Upper lobe of left lung (tissue), 6 donors: ENCODE measurements at places on chromosomes 1 and 21. TPM values are rescaled to one million over a fixed set of nuclear protein-coding genes. Genes with fewer than 3 reads are reported as not detected.

RAB7B gene
- total RNA-seq = 27.5 TPM

SPATA46 gene
- total RNA-seq = not detected

TRIM67 gene
- not detected for total RNA-seq

PTPN14 gene
- 20.7 TPM for total RNA-seq

SH2D2A gene
- total RNA-seq = 8.4 TPM

AUNIP gene
- not detected for total RNA-seq

FAM78B gene
- 0.80 TPM for total RNA-seq

- no peaks in the 10 kb centered on the region for H3K27me3 ChIP-seq
- H3K4me3 ChIP-seq = no peak overlapping the region
- DNase-seq = no peak
- no peaks in the 10 kb centered on the region for H3K4me1 ChIP-seq
- H3K27ac ChIP-seq = no peak overlapping the region
Observed at GRCh38 chr1:224292419-224292818, 37.6 kb downstream of the NVL start.

- no peak overlapping the region for H3K27ac ChIP-seq
- no peak overlapping the region for H3K4me3 ChIP-seq
- no peaks in the 10 kb centered on the region for H3K36me3 ChIP-seq
- no peaks in the 10 kb centered on the region for H3K27me3 ChIP-seq
Observed at GRCh38 chr1:212959266-212960220, 9.2 kb downstream of the VASH2 start.

- no peaks in the 10 kb centered on the region for H3K4me1 ChIP-seq
- DNase-seq = no peak
- H3K4me3 ChIP-seq = no peak overlapping the region
- no peaks in the 10 kb centered on the region for H3K36me3 ChIP-seq
- H3K27ac ChIP-seq = peak overlapping the region; percentile 58
Observed at GRCh38 chr21:41641821-41642701, 124.8 kb downstream of the RIPK4 start.

- H3K4me1 ChIP-seq = peaks cover 21% of the 10 kb centered on the region
- H3K27me3 ChIP-seq = peaks cover 4% of the 10 kb centered on the region
- peaks cover 9% of the 10 kb centered on the region for H3K36me3 ChIP-seq
- no peak for DNase-seq
Observed at GRCh38 chr1:6465461-6466005, 440 bp downstream of the TNFRSF25 start.

DNA sequence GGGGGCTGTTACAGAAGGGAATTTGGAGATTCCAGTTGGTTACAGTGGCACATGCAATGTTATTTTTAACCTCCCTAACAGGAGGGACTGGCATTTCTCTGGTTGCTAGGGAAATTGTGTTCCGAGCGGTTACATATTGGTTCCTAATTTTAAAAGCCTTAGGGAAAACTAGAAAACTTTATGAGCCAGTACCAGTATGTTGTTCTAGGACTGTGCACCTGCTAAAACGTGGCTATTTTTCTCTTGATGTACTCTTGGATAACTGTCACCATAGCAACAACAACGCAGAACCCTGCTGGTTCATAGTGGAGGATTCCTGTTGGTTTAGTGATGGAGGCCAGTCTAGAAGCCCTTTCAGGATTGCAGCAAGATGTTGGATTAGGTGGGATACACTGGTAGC is 68.9 kb upstream of the PGBD5 start:
- no peak overlapping the region for H3K27ac ChIP-seq
- H3K27me3 ChIP-seq = no peaks in the 10 kb centered on the region
- H3K4me3 ChIP-seq = no peak overlapping the region
- DNase-seq = no peak
- H3K4me1 ChIP-seq = no peaks in the 10 kb centered on the region

- peaks cover 4% of the 10 kb centered on the region for H3K27me3 ChIP-seq
- H3K4me1 ChIP-seq = peaks cover 19% of the 10 kb centered on the region
- no peak overlapping the region for H3K4me3 ChIP-seq
- no peaks in the 10 kb centered on the region for H3K36me3 ChIP-seq
Observed at GRCh38 chr1:107138166-107138565, 2.7 kb upstream of the NTNG1 start.

GRCh38 chr21:17119466-17120297 is 393.2 kb upstream of the CXADR start:
- no peak overlapping the region for H3K27ac ChIP-seq
- H3K4me3 ChIP-seq = no peak overlapping the region
- no peaks in the 10 kb centered on the region for H3K36me3 ChIP-seq

- no peak overlapping the region for H3K27ac ChIP-seq
- H3K27me3 ChIP-seq = no peaks in the 10 kb centered on the region
- H3K4me3 ChIP-seq = no peak overlapping the region
- peaks cover 11% of the 10 kb centered on the region for H3K36me3 ChIP-seq
Observed at GRCh38 chr1:155389826-155390225, 69.1 kb downstream of the RUSC1 start.

DNA sequence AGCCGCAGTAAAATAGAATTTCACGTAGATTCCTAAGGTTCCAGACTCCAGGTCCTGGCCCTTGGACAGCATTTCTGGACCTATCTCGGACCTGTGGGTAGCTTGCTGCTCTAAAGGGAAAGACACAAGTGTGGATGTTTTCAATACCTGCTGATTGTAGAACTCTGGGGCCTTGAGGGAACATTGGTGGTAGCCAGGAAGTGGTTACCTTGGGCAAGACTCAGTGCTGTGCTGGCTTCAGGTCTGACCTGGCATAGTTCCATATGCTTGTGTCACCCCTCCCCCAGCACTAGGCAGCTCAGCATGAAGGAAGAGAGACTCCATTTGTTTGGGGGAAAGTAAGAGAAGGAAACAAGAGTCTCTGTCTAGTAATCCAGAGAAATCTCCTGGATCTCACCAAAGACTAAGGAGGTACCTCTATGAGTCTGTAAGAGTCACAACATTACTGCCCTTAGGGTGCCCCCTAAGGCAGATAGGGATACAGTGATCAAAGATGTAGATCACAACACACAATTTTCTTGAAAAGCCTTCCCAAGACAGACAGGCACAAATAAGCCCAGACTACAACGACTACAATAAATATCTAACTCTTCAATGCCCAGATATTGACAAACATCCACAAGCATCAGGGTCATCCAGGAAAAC is 398.8 kb downstream of the TGFB2 start:
- no peaks in the 10 kb centered on the region for H3K36me3 ChIP-seq
- no peak overlapping the region for H3K4me3 ChIP-seq
- no peak overlapping the region for H3K27ac ChIP-seq
- DNase-seq = no peak

GRCh38 chr1:248818505-248819374 is 7.0 kb downstream of the SH3BP5L start:
- no peaks in the 10 kb centered on the region for H3K27me3 ChIP-seq
- peaks cover 58% of the 10 kb centered on the region for H3K36me3 ChIP-seq
- H3K4me3 ChIP-seq = no peak overlapping the region
- no peak for DNase-seq
- H3K4me1 ChIP-seq = peaks cover 55% of the 10 kb centered on the region

GRCh38 chr1:112937070-112937469 is 18.9 kb downstream of the SLC16A1 start:
- H3K4me3 ChIP-seq = no peak overlapping the region
- H3K36me3 ChIP-seq = no peaks in the 10 kb centered on the region
- no peaks in the 10 kb centered on the region for H3K27me3 ChIP-seq
- no peak overlapping the region for H3K27ac ChIP-seq

GRCh38 chr1:172002725-172003345 is 161.5 kb downstream of the DNM3 start:
- H3K4me1 ChIP-seq = peaks cover 5% of the 10 kb centered on the region
- no peak overlapping the region for H3K27ac ChIP-seq
- DNase-seq = no peak
- no peak overlapping the region for H3K4me3 ChIP-seq
- no peaks in the 10 kb centered on the region for H3K36me3 ChIP-seq
- H3K27me3 ChIP-seq = no peaks in the 10 kb centered on the region

GRCh38 chr1:7462617-7463016 is 308.5 kb upstream of the VAMP3 start:
- H3K4me3 ChIP-seq = no peak overlapping the region
- H3K27ac ChIP-seq = no peak overlapping the region
- H3K36me3 ChIP-seq = no peaks in the 10 kb centered on the region
- no peaks in the 10 kb centered on the region for H3K27me3 ChIP-seq
- no peaks in the 10 kb centered on the region for H3K4me1 ChIP-seq
- peak; percentile 37 for DNase-seq

GRCh38 chr1:240091614-240092300 is at the start of gene FMN2:
Gene FMN2 (plus strand): TSS chr1:240091883. CDS start chr1:240092110, 227 bp downstream.
- peaks cover 24% of the 10 kb centered on the region for H3K27me3 ChIP-seq
- H3K27ac ChIP-seq = no peak within 1 kb of the TSS
- H3K4me1 ChIP-seq = peaks cover 17% of the 10 kb centered on the region
- H3K4me3 ChIP-seq = peak within 1 kb of the TSS; percentile 39
- peak; percentile 85 for DNase-seq
- H3K36me3 ChIP-seq = no peaks in the 10 kb centered on the region

GRCh38 chr1:204350857-204351573 is 8.7 kb downstream of the PLEKHA6 start:
- H3K4me1 ChIP-seq = peaks cover 13% of the 10 kb centered on the region
- H3K27me3 ChIP-seq = no peaks in the 10 kb centered on the region
- no peaks in the 10 kb centered on the region for H3K36me3 ChIP-seq
- no peak overlapping the region for H3K4me3 ChIP-seq
- DNase-seq = peak; percentile 36
